ENCODE measurements at places on chromosomes 5 and 9.

GRCh38 chr9:133968966-133969617, 23.0 kb downstream of the VAV2 start:
- DNase-seq, result no peak

DNA sequence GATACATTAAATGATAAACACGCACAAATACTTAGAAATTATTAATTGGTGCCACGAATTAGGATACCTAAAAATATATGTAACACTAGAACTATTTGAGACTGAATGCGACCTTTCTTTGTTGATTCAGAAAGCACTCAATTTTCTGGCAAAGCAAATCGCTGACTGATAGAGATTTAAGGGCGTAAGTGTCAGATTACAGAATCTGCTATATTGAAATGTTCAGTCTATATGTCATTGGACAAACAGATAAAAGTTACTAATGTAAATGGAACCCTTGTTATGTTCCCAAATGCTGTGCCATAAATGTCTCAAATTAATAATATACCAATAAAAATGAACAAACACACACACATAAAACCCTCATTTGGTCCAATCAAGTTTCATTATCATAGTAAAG, 137.9 kb downstream of the MPDZ start:
- no peak for DNase-seq

- DNase-seq, result peak; percentile 76
These were observed 51.8 kb downstream of the EHMT1 start for GRCh38 chr9:137670391-137671195.

DNA sequence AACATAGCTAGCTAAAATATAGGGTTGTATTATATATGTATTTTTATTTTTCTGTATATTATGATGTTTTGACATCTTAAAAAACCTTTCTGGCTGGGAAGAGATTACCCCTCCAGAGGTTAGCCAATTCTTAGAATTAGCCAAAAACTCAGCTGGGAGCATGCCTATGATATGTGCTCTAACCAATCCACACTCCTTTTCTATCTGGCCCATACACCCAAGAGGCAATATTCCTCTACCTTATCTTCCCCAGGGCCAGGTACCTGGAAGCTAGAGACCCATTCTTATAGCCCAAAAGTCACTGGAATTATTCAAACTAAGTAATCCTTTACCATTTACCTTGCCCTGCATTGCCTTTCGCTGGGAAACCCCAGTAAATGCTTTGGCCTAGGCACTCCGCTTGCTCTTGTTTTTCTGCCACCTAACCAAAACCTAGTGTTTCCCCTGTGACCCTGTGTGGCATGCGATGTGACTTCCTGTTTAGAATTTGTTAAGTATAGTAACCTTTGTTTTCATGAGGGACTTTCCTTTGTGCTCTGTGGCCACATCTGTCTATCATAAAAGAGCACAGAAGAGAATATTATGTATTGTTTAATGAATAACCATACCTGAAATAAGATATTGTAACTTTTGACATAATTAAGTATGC, 37.4 kb downstream of the CSNK1G3 start:
- no peak for DNase-seq

- no peak for DNase-seq
These were observed 96.3 kb downstream of the TTLL11 start for GRCh38 chr9:121996783-121997182.

DNA sequence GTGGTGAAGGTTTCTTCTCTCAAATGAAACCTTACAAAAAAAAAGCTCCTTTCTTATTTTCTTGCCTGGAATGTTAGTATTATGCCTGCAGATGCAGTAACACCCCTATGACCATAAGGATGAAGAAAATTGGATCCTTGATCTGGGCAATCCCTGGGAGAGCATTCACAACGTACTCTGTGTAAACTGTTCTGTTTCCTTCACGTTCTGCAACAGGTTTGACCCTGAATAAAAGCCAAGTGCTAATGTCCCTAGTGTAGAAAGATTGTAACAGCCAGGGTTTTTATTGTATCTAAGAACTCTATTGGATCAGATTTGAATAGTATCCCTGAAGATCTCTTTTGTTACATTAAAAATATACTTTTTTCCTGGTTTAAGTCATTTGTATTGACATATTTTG, 1639.6 kb upstream of the ACO1 start:
- no peak for DNase-seq

DNA sequence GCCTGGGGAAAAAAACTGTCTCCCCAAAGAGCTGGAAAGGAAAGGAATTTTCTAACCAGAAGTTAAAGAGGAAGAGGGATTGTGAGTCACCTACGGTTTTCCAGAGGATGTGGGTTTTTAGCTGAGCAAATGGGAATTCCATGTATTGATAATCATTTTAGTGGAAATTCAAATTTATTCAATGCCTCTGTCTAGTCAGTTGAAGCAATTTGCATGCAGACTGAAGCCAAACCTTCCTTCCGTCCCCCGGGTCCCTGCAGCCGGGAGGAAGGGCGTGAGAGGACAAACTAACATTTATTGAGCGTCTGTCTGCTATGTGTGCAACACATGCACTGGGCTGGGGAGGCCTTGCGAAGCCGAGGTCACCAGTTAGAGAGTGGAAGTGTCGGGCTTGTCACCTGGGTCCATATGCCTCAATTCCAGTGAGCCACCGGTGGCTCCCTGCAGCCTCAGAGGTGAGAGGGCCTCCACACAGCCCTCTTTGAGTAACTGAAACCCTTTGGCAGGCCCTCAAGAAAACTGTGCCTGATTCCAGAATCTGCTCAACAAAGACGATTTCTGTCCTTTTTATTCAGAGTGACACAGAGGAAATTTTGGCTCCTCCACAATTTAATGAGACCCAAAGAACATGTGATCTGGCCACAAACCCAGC, 70.3 kb downstream of the COL27A1 start:
- no peak for DNase-seq

DNA sequence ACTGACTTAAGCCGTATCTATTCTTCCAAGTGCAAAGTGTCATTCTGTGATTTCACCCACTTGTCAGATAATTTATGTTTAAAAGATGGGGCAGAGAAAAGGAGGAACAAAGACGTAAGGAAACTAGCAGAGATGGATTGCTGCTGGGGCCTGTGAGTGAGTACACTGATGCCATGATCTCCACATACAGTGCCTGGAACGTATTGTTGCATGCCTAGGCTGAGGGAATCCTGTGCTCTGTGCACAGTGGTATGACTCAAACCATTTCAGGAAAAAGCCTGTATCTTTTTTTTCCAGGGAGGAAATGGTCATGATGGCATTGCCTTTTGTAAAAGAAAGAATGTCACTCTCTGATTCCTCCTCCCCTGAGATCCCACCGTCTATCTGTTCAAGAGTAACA, 359.5 kb upstream of the ADAMTS16 start:
- DNase-seq, result no peak

- DNase-seq, result no peak
These were observed 20.3 kb downstream of the CDC14B start for GRCh38 chr9:96599298-96599697.

- no peak for DNase-seq
These were observed 263.9 kb downstream of the PAPPA start for GRCh38 chr9:116417464-116417863.

- no peak for DNase-seq
These were observed 1.1 kb downstream of the F2RL2 start for GRCh38 chr5:76622076-76622475.

- no peak for DNase-seq
These were observed 37.5 kb upstream of the RGMB start for GRCh38 chr5:98735806-98736507.

DNA sequence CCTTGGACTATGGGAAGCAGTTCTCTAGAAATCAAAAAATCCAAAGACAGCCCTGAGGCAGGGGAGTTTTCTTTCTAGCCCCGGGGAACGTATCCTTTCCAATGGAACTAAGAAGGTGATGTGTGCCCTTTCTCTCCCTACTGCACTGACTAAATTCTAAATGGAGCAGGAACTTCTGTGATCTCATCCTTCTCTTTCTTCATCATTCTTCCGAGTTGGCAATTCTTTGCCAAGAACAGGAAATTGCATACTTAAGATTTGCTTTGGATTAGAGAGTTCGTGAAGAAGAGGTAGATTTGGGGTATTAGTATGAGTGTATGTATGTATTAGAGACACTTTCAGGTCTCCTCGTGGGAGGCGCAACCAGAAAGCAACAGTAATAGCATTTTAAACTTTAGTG, 178.0 kb upstream of the PIK3R1 start:
- DNase-seq, result no peak

DNA sequence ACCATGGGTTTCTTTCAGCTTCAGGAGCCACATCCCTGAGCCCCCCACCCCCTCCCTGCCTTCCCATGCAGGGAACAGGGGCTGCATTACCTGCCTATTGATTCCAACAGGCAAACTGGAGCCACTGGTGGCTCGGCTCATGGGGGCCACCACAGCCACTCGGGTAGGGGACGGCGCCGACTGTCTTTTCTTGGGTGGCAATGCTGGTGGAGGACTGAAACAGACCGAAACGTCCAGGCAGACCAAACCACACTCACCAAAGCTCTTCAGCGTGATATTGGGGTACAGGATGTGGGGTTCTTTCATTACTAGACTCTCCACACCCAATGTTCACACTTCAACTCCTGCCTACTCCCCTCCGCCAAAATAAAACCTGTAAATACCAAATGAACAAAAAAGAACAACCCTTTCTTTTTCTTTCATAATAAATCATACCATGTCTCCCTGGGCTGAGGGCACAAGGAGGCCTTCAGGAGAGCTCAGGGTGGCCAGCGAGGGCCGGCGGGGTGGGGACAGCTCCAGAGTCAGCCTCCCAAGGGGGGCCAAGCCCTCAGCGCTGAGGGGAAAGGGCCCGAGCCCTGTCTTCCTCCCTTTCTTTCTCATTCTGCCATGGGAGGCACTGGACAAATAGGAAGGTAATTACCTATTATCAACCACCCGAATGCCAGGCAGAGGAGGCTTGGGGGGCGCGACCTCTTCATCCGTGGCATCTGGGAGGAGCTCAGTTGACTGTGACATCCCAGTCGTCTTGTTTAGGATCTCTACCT, 83.3 kb downstream of the PRRT1B start:
- DNase-seq, result no peak

DNA sequence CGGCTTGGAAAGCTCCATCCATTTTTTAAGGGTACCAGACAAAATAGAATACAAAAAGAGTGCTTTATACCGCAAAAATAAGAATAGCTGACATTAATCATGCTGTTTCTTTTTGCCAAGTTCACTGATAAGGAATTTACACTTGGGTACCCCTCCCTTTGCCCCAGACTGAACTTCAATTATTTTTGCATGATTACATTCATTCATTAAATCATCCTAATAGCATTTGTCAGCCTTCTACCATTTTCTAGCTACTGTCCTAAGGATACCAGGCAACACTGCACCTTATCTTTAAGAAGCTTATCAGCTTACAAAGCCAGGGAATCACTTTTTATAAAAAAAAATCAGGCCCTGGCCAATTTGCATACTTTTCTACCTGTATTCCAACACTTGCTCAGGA, 48.4 kb downstream of the YIPF5 start:
- no peak for DNase-seq

DNA sequence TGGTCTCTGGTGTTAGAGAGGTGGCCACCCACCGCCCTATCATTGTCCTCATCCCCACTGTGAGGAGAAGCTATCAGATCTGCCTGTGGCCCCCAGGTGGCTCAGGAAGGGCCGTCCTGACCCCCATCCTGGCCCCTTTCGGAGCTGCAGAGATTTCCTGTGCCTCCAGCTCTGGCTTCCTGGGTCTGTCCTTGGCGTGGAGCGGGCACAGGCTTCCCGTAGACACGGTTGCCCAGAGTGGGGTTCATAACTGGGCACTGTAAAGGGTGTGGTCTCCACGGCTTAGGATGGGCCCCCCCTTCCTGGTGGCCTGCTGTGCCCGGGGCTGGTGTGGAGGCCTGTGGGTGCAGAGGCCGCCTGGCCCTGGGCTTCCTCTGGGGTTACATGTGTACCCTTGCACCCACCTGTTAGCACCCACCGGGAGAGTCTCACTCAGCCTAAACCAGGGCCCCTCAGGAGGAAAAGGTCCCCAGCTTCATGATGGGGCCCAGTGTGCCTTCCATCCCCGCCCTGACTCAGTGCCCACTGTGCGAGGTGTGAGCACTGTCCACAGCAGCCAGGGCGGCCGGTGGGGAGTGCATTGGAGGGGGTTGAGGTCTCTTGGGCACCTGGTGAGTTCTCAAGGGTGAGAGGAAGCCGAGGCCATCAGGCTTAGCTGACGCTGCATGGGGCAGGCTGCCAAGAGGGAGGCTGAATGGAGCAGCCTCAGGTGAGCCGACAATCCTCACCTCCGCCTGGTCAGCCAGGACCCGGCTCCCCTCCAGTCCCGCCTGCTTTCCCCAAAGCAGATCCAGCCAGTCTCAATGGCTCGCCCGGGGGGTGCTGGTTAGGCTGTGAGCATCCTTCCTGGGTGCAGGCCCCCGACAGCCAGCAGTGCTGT, 15.3 kb upstream of the AJM1 start:
- no peak for DNase-seq

- DNase-seq, result no peak
These were observed 65.2 kb downstream of the MRPL36 start for GRCh38 chr5:1734271-1734907.

- no peak for DNase-seq
These were observed 125.8 kb downstream of the ARRDC3 start for GRCh38 chr5:91257301-91257700.

- DNase-seq, result no peak
These were observed 24.8 kb downstream of the DPYSL3 start for GRCh38 chr5:147485046-147485445.

GRCh38 chr5:72480841-72481240, 26.4 kb downstream of the ZNF366 start:
- no peak for DNase-seq

DNA sequence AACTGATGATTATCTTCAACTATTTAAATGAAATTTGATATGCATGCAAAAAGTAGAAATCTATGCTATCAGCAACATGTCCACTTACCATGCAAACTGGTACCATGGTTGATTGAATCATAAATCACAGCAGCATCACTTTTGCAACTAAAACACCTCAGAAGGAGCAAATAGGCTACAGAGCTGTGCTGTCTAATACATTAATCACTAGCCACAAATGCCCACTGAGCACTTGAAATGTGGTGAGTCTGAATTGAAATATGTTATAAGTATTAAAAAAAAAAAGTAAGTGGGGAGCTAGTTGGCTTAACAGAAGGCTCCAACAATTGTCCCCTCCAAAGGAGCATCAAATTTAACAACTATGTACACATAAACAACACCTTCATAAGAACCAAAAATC, 112.5 kb downstream of the FAM114A2 start:
- DNase-seq, result no peak

GRCh38 chr5:1005904-1006655, 2.5 kb upstream of the NKD2 start:
- DNase-seq, result no peak

DNA sequence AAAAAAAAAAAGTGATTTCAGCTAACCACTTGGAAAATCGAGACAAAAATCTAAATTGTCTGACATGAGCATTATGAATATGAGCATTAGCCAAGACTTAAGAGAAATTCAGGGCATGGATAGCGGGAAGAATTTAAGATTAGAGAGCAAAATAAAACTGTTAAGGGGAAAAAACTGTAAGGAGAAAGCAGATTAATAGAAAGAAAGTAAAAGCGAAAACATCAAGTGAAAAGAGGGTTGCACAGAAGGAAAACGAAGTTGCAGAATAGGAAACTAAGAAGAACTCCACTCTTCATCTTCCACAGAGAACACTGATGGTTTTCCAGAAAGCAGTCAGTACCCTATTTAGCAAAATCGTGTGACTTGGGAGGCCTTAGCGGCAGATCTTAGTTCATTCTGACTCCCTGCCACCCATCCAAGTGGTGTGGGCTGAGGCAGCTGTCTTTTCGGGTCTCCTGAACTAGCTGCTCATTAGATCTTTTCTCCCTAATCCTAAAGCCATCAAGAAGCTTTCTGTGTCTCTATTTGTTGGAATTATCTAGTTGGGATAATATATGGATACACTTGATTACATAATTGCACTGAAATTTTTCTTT, 3.7 kb downstream of the NIM1K start:
- DNase-seq, result no peak
